IPS DF 19.7 (cell line): ENCODE measurements at places on chromosomes 3 and 15.

DNA sequence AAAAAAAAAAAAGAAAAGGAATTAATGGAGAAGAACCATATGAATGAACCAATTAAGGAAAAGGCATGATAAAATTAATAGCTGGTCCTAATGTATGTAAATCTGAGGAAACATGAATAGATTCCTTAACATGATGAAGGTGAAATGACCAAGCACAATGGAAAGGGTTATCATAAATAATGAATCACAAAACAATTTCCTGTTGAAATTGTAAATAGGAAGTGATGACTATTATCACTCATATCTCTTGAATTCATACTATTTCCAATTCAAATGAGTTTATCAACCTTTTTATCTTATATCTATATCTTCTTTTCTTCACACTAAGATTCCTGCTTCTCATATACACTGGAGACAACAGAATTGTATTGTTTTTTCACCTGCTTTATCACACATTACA lies 32.0 kb downstream of the AADACL2 start:
- no peak for DNase-seq

GRCh38 chr3:108287146-108287545 lies 9.2 kb upstream of the HHLA2 start:
- DNase-seq = no peak

DNA sequence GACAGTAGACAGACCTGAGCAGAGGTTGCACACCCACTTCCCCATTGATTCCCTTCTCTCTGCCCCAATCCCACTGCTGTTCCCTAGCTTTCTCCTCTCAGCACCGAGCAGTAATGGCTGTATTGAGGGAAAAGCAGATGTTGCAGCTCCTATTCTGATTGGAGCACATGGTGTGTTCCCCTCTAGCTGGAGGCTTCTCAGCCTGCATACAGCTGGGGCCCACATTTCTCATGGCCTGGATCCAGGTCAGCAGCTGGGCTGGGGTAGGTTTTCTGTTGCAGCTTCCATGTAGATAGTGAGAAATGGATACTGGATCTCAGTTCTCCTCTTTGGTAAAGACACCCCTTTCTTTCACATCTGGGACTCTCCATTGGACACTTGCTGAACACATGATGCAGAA lies 50.1 kb downstream of the RYR3 start:
- no peak for DNase-seq

- no peak for DNase-seq
These were observed 252.3 kb downstream of the VGLL3 start for GRCh38 chr3:86738684-86739083.

- no peak for DNase-seq
These were observed 31.0 kb upstream of the THBS1 start for GRCh38 chr15:39549912-39550311.

GRCh38 chr3:171744158-171744741 lies 66.0 kb downstream of the PLD1 start:
- no peak for DNase-seq

DNA sequence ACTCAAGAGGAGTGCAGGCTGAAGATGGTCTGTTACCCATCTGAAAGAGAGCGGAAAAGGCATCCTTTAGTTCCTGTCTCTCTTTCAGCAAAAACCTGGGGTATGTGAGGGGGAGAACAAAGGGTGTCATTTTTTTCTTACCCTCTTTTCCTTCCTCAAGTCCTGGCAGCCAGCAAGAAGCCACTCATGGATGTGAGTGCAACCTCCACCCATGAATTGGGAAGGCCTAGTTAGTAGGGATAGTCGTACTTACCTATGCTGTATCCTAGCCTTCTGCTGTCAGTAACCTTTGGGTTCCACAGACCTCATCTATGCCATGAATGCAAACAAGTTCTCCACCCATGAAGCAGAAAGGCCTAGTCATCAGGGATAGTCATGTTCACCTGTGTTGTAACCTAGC lies 472.8 kb downstream of the ZIC1 start:
- no peak for DNase-seq

GRCh38 chr3:45736707-45737106 lies 47.5 kb downstream of the SACM1L start:
- DNase-seq = no peak

GRCh38 chr15:32933236-32933635 lies 215.4 kb downstream of the GREM1 start:
- DNase-seq = no peak

- no peak for DNase-seq
These were observed 19.4 kb downstream of the ARPP21 start for GRCh38 chr3:35658686-35659085.

DNA sequence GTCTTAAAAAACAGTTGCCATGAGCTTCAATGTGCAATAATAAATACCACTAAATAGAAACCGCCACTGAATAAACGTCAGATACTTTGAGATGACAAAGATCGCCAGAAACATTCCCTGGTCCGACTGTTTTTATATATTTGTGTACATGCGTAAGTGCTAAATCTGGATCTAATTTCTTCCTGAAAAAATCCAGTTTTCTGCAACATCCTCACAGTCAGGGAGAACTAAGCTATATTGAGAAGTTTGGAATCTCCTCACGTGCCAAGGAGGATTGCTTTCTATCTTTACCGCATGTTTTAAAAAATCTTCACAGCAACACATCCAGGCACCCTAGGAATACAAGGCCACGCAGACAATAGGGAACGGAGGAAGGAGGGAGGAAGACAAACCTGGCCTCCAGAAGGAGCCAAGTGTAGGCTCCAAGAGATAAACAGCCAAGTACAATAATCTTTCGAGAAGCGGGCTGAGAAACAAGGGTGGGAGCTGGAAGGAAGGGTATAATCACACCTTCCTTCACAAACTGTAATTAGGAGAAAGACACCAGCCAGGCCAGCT lies 5.7 kb downstream of the VGLL4 start:
- no peak for DNase-seq

- DNase-seq = no peak
These were observed 3.7 kb upstream of the SLC41A3 start for GRCh38 chr3:126087552-126088175.

DNA sequence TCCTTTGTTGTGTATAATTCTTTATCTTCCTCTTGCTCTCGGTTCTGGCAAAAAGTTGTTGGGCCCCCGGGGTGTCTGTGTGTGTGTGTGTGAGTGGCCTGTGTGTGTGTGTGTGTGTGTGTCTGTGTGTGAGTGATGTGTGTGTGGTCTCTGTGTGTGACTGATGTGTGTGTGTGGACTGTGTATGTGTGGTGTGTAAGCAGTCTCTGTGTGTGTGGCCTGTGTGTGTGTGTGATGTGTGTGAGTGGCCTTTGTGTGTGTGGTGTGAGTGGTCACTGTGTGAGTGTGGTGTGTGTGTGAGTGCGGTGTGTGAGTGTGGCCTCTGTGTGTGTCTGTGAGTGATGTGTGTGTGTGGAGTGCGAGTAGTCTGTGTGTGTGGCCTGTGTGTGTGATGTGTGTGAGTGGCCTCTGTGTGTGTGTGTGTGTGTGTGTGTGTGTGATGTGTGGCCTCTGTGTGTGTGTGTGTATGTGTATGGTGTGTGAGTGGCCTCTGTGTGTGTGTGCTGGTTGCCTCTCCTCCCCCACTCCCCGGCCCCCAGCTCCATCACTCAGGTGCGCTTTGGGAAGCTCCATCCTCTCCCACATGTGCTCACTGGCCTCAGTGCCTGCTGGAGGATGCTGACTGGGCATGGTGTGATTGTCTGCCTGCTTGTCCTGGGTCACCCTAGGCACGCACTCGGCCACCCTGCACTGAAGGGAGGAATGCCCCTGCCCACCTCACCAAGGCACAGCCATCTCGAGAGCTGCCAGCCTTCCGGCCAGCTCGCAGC lies 8.8 kb downstream of the LINGO1 start:
- no peak for DNase-seq

DNA sequence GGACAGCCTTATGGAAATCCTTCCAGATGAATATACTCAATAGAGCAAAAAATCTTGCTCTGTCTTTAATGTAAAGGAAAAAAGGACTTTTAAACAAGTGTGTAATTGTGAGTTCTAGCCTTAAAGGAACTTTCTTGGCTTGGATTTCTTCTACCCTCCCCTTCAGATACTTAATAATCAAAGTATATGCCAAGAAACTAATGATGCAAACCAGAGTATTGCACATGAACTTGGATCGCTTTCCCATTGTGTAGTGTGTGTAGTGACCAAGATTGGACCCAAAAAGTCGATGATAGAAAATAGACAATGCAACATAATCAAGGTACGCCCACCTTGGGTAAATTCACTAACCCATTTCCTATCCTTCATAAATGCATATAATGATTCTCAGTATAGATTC lies 123.8 kb downstream of the TIGIT start:
- DNase-seq = no peak

DNA sequence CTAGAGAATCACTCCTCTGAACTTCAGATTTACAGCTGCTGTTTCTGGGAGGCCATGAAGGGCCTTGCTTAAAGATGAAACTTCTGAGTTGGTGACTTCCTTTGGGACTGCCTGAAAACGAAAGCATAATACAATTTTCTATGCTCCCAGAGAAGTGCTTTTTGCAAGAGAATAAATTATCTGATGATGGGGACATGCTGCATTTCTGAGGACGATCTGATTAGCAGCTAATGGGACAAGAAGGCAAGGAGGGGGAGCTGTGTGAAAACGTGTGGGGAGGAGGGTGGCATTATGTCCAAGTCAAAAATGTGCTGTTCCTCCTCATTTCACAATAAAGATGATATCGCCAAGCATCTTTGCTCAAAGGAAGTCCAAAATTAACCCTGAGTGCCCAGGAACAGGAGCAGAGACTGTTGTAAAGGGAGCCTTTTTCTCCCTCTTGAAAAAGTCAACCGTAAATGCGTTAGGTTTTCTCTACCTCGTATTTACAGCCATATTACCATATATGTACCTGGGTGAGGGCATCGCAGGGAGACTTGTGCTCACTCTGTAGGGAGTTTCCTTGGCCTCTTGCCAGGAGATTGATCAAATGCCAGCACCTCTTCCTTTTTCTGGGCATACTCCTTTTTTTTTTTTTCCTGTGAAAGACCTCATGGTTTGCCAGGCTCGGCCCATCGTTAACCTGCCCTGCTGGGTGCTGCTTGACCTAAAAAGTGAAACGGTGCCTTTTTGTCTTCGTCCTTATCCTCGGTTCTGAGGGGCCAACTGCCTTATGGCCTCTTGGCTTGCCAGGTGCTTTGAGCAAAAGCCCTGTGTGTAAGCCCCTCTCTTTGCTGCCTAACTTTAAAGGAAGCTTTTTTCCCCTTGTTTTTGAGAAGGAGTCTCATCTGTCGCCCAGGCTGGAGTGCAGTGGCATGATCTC lies 11.5 kb downstream of the ITPR1 start:
- no peak for DNase-seq
